HepG2 (cell line): ENCODE measurements at places on chromosomes 13 and 19.
A peak's percentile ranks its signal among the peaks of the same experiment; 100 is the strongest.

DNA sequence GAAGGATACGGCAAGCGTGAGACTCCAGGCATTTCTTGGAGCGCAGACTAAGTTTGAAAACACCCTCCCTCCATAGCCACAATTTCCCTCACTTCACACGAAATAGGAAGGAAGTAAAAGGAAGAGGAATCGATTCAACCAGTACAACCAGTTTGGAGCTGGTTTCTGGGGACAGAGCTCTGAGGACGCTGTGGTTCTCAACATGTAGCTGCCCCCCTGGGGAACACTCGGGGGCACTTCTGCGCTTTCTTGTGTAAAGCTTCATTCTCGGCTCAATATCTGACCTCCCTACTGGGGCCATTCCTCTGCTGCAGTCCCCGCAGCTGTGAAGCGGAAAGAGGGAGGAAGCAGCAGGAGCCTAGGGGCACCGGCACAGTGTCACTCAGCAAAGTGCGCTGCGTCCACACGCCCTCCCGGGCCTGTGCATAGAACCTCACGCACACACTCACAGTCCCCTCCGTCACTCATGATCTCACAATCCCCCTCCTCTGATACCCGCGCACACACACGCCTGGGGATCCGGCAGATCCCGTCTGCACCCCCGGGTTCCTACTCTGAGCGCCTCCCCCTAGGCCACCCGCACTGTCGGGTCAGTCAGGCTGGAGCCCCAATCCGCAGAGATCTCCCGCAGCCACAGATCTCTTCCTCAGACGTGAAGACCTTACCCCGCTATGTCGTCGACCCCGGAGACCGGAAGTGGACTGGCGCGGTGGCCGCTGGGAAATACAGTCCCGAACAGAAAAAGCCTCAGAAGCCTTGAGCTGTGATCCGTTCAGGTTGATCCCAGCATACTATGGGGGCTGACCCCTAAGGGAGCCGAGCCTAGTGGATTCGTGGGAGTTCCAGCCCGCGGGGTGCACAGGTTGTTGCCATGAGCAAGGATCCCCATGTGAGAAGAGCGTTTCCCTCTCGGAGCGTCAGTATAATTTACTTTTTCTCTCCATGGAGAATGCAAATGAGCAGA, at the start of gene ZNF780A:
Gene ZNF780A (minus strand): TSS at position 703 of the 964 bp plus-strand sequence. CDS start 6,190 bp downstream, outside the sequence.
- peak; percentile 82 for DNase-seq

DNA sequence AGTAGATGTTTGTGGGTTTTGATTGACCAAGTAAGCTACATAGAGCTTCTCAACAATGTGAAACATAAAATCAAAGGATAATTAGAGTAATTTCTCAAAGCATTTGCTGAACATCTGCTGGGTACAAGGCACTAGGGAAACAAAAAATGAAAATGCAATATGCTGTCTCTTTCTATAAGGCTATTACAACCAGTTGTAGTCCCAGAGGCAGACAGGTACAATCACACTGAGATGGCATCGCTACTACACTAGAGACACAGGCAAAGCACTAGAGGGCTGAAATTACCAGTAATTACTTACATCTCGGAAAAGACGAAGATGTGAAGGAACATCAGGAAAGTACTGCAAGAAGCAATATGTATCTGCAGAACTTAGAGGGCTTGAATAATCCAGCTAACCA, 133.3 kb downstream of the LHFPL6 start:
- no peak for DNase-seq

GRCh38 chr19:52533901-52534300, 6.4 kb downstream of the ZNF808 start:
- no peak for DNase-seq

- DNase-seq: no peak
Measured at GRCh38 chr13:110105136-110105535, 201.8 kb downstream of the COL4A1 start.

- DNase-seq: no peak
Measured at GRCh38 chr19:27733551-27734266, 1479.2 kb downstream of the UQCRFS1 start.

GRCh38 chr19:50024719-50025021, 502 bp downstream of the VRK3 start:
- DNase-seq: no peak

GRCh38 chr19:3730457-3730958, 22.3 kb downstream of the TJP3 start:
- DNase-seq: no peak

- DNase-seq: no peak
Measured at GRCh38 chr13:34822650-34823049, 119.4 kb upstream of the NBEA start.

DNA sequence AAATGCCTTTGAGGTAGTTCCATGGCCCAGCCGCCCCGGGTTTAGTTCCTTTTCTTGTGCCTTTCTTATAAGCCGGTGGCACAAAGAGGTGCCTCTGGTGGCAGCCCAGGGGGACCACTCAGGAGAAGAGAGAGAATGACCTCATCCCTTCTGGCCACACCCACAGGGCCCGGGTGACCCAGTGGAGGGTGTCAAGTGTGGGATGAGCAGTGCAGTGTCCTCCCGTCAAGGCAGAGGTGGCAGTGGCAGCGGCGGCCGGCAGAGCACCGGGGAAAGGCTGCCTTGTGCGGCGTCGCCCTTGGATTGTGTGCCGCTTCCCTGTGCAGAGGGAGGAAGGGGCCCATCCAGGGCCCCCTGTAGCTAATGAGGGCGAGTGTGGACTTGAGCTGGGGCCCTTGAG, 47.9 kb downstream of the KDM4B start:
- no peak for DNase-seq

GRCh38 chr19:33691736-33692135, 70.0 kb downstream of the CHST8 start:
- no peak for DNase-seq

DNA sequence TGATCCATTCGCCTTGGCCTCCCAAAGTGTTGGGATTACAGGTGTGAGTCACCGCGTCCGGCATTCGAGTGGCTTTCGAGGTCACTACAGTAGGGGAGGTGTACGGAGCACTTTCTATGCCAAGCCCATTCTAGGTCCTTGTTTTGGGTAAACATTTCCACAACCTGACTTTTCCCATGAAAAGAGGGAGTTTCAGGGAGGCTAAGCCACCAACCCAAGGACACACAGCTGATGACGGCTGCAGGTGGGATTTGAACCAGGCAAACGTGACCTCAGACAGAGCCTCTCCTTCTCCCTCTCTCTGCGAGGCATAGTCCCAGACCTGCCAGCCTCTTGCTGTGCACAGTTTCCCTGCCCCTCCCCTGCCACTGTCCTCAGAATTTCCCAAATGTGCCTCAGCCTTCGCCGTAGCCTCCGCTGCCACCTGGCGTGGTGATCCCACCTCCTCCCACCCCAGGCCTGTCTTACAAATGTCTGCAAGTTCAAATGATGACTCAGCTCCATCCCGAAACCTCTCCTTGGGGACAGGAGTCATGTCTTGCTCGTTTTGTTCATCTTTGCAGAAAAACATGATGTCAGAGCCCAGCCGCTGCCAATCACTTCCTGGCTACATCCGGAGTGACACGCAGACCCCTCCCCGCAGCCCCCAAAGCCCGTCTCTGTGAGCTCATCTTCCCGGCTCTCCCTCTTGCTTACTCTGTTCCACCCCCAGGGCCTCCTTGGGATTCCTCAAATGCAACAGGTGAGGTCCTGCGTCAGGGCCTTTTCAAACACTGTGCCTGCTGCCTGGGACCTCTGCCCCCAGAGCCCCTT, 6.6 kb upstream of the GADD45B start:
- no peak for DNase-seq

DNA sequence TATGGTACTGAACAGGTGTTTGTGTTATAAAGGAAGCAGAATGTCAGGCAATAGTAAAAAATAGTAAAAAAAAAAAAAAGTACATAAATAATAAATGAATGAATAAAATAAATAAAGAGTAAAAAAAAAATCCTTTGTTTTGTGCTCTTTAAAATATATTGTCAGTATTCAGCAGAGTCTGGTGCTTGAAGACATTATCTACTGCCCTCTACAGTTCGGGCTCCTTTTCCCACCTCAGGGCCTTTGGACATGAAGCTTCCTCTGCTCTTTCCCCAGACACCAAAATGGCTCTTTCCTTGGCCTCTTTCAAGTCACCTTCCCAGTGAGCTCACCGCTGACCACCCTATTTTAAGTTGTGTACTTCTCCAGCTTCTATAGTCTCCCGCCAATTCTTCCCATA, 137.5 kb downstream of the TNFRSF19 start:
- no peak for DNase-seq

GRCh38 chr19:4057931-4058692, 8.6 kb downstream of the ZBTB7A start:
- DNase-seq: peak; percentile 90

DNA sequence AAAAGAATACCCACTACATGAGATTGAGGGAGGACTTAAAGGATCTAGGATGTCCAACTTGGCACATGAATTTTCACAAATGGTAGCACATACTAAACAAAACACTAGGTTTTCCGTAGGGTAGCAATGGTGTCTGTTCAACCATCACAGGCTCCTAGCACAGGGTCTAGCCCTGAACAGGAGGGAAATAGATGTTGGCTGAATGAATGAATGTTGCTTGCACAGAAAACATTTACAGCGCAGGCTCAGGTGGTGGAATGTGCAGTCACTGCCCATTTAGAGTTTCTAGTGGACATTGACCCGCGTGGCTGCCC, 1.9 kb upstream of the MYCBP2 start:
- no peak for DNase-seq

GRCh38 chr13:27562457-27562856, 57.9 kb downstream of the LNX2 start:
- no peak for DNase-seq

- no peak for DNase-seq
Measured at GRCh38 chr13:69580255-69580654, 527.4 kb upstream of the ATXN8OS start.

DNA sequence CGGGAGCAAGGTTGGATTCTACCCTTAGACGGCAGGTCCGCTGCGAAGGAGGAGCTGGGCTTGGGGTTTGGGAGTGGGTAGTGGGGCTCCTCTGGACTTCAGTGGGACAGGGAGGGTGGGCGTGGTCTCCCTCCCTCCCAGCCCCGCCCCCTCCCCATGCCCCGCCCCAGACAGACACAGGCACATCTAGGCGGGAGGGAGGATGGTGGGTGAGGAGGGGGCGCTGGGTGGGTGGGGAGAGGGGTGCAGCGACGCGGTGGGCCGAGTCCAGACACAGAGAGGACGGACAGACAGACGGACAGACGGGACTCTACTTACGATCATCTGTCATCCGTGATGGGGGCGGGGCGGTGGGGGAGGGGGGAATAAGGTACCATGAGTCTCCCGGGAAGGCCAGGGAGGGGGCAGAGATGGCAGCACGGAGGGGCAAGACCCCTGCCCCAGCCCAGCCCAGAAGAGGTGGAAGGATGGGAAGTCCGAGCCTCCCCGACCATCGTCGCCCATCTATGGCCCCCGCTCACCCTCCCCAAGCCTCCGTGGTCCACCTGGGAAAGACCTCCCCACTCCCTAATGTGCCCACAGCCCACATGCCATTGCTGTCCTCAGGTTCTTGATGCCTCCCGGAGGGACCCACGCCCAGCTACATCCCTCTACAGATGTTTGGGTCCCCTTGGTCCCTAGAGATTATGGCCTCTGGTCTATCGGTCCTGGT, 64.8 kb downstream of the UNC13A start:
- DNase-seq: no peak

GRCh38 chr13:72120632-72121031, 253.6 kb upstream of the DACH1 start:
- no peak for DNase-seq

DNA sequence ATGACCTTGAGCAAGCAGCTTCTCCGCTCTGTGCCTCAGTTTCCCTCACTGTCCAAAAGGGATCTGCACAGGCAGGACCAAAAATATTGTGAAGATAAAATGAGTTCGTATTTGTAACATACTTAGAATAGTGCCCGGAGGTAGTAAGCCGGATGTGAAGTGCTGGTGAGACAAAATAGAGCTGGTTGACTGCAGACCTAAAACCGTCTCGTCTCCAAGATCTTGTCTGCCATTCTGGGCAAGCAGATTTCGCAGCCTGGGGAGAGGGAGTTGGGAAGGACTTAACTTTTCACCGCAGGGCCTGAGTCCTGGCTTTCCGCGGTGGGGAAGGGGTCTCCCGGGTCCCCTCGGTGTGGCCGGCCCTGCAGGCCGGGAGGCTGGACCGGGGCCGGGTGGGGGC, 8.2 kb upstream of the BBC3 start:
- DNase-seq: no peak

- no peak for DNase-seq
Measured at GRCh38 chr13:113116206-113116800, 6.3 kb upstream of the F10 start.

DNA sequence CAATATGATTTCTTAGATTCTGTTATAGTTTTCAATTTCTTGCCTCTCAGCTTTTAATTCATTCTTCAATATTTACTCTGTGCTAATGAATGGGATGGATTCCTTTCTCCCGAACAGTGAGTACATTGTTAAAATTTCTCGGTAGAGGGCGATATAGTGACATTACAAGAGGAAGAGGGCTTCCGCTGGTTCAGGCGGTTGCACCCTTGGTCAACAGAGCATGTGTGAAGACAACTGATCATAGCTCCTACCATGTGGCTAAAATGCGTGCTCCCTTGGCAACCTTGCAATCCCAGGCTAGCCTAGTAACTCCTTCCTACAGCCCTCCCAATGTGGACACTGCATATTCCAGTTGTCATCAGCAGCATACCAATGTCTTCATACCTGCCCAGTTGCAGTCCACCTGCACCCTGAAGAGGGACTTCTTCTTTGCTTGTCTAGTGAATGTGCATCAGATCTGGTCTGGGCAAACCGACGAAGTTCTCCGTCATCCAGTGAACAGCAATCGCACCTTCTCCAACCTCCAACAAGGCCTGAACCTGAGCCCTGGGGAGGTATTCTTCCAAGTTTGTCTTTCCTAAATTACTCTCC, 653.0 kb upstream of the GPC6 start:
- peak; percentile 44 for DNase-seq

DNA sequence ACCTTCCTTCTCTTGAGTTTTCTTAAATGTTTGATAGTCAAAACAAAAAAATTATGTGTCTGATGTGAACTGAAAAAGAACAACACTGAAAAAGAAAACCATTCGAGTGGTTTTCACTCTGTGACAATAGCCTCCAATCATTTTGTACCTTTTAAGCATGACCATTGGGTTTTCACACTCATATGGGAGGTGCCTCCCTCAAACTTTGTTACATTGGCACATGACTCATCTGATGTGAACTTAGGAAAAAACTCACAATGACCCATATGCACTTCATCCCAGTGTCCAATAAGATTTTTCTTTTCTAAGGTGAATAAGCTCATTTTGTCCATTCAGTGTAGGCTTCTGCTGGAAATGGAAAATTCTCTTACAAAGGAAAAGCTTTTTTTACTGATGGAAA, 66.6 kb upstream of the XPO4 start:
- no peak for DNase-seq

DNA sequence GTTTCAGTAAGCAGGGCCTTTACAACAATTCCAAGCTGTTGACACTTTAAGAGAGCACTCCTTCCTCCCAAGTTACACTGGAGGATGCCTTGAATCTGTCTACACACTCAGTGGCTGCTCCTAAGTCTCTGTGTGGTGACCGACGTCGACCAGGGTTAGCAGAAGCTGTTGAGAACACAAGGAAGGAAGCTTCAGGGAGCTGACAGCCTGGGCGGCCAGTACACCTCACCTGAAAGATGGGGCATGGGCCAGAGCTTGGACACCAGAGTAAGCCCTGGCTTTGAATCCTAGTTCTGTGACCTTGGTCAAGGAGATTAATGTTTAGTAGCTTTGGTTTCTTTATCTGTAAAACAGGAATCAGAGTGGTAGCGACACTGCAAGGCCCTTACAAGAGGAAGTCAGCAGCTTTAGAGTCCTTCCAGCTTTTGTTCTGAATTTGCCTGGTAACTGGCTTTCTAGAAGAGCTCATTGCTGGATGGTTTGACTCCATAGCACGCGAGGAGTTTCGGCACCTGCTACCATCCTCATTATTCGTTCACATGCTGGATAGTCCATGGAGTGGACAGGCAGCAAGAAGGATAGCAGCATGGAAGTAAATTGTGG, 214.2 kb downstream of the FGF9 start:
- no peak for DNase-seq

GRCh38 chr13:27593267-27593666, 27.1 kb downstream of the LNX2 start:
- no peak for DNase-seq
